ENCODE measurements at places on chromosomes 7 and 10.

- no peak for DNase-seq
Measured at GRCh38 chr10:55400075-55400849, 599.2 kb upstream of the PCDH15 start.

GRCh38 chr10:132359305-132360040 is 27.5 kb downstream of the LRRC27 start:
- no peak for DNase-seq

- DNase-seq = no peak
Measured at GRCh38 chr7:128233471-128233870, 7.6 kb upstream of the LEP start.

GRCh38 chr7:117610396-117610795 is 130.6 kb downstream of the CFTR start:
- DNase-seq = no peak

GRCh38 chr10:130022086-130022485 is 58.0 kb upstream of the EBF3 start:
- DNase-seq = no peak

GRCh38 chr7:157637216-157637949 is 300.6 kb downstream of the DNAJB6 start:
- no peak for DNase-seq

GRCh38 chr10:52950578-52950977 is 178.0 kb upstream of the MBL2 start:
- no peak for DNase-seq

DNA sequence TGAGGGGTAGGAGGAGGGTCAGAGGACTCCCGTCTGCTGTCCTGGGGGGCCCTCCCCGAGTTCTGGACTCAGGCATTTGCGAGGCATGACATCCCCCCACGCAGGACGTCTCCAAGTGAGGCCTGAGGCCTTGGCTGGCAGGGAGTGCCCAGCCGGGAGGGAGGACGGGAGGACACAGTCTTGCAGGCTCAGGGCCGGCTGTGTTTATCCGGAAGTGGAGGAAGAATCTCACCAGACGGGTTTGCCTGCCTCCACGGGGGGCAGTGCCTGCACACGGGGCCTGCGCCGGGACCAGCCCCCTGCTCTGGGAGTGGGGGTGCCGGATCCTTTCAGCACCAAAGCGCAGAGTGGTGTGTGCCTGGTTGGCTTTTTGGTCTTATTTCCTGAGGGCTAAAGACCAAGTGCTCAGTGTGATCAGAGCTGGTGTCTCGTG is 10.9 kb downstream of the PWWP2B start:
- DNase-seq = peak; percentile 32

DNA sequence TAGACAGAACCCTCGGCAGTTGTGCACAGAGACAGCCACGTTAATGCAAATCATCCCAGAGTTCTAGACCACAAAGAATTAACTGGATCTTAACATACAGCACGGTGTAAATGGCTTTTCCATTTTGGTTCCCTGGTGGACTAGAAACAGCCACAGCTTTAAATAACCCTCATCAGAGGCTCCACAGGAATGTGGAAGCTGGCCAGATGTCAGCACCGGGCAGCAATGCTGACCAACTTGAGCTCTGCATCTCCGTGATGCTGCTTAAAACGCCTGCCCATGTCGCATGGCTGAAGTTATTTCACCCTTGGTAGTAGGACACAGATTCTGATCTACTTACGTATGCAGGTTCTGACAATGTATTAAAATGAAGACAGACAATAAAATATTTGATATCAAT is 24.5 kb downstream of the RSU1 start:
- peak; percentile 79 for DNase-seq

DNA sequence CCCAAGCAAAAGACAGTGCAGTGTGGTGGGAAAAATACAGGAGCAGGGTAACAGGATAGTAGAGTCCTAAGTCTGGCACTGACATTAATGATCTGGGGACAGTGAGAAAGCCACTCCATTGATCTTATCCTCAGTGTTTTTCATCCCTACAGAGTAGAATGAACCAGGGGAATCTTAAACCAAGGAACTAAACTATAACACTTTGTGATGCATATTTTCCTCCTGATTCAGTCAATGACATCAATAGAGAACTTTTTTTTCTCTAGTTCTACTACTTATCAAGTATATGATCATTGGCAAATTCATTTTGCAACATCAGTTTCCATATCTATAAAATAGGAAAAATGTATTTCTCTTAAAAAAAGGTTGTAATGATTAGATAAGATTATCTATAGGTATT is 151.1 kb downstream of the TMEM26 start:
- no peak for DNase-seq

GRCh38 chr7:155931396-155932085 is 119.3 kb upstream of the SHH start:
- no peak for DNase-seq

- no peak for DNase-seq
Measured at GRCh38 chr10:70744617-70745143, 40.5 kb downstream of the TBATA start.

GRCh38 chr10:50360077-50360850 is 108.9 kb upstream of the ASAH2 start:
- DNase-seq = no peak

DNA sequence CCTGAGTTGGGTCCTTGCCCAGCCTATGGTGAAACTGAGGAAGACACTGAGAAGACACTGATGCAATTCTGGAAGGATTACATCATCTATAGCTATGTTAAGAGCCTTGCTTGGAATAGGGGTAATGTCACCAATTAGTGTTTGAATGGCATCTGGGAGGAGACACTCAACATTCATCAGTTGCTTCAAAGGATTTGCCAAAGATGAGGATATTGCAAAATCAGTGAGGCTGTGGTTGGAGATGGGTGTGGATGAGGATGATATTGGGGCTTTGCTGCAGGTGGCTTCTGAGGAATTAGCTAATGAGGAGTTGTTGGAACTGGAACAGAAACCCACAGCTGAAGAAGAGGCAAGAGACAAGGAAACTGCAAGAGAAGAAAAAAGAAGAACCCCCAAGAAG is 146.7 kb upstream of the SP4 start:
- no peak for DNase-seq

- no peak for DNase-seq
Measured at GRCh38 chr7:12601302-12601869, 30.9 kb downstream of the SCIN start.

- no peak for DNase-seq
Measured at GRCh38 chr10:1638889-1639419, 98.4 kb downstream of the ADARB2 start.

DNA sequence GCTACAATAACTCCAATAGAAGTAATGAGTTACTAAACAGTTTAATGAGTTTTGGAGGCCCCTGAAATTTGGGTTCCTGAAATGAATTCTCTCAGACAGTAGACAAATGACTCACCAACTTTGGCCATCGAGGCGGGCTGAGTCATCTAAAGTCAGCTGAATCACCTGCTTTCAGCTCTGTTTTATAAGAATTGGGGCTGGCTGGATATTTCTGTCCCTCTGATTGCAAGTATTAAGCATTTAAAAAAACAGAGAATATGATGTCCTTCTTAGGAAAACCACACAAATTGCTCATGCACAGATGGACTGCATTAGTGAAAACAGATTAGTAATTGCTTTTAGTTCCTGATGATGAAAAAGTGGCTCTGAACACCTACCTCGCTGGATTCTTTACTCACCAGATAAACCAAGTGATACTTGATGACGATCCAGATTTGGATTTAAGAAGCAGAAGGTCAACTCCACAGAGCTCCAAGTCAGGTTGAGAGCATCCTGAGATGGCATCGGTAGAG is 59.1 kb downstream of the ZNF365 start:
- peak; percentile 97 for DNase-seq

DNA sequence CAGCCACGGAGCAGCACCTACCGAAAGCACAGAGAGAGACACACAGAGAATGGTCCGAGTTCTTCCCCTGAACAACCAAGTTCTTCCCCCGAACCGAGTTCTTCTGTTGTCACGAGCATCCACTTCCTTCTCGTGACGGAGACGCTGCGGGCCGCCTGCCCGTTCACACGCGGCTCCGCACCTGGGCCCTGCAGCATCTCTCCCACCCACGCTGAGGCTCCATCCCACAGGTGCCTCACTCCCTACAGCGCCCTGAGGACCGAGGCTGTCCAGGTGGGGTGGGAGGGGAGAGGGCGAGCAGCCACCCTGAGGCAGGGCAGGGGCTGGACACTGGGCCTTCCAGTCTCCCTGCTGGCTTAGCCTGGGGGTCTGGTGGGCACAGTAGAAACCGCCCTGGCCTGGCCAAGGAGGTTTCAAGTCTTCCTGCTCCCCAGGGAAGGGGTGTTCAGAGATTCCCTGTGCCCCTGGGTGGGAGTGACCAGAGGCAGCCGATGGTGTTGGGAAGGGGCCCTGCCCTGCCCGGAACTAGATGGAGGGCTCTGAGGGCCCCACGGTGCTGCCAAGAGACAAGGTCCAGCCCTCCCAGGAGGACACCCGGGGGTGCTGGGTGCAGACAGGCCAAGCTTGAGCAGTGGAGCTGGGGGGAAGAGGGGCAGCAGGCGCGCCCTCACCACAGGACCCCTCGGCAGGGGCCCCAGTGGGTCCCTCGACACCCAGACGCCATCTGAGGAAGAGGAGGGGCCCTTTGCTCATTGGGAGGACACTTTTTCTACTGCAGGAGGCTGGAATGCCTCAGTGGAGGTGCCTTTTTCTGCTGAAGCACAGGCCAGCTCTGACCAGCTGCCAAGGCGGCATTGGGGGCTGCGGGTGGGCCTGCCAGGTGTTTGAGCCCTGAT is 5.2 kb upstream of the NKX6-2 start:
- DNase-seq = no peak

DNA sequence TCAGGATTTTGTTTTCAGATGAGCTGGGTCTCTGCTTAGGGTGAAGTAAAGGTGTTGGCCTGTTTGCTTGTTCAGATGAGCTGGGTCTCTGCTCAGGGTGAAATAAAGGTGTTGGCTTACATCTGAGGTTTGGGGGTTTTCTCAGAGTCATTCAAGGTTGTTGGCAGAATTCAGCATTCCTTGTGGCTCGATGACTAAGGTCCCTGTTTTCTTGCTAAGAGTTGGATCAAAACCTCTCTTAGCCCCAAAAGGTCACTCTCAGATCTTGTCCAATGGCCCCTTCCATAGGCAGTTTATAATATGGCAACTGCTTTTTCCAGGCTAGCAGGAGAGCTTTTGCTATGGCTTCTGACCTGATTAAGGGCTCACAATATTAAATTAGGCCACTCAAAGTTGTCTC is 106.6 kb downstream of the ADAM22 start:
- DNase-seq = peak; percentile 64

DNA sequence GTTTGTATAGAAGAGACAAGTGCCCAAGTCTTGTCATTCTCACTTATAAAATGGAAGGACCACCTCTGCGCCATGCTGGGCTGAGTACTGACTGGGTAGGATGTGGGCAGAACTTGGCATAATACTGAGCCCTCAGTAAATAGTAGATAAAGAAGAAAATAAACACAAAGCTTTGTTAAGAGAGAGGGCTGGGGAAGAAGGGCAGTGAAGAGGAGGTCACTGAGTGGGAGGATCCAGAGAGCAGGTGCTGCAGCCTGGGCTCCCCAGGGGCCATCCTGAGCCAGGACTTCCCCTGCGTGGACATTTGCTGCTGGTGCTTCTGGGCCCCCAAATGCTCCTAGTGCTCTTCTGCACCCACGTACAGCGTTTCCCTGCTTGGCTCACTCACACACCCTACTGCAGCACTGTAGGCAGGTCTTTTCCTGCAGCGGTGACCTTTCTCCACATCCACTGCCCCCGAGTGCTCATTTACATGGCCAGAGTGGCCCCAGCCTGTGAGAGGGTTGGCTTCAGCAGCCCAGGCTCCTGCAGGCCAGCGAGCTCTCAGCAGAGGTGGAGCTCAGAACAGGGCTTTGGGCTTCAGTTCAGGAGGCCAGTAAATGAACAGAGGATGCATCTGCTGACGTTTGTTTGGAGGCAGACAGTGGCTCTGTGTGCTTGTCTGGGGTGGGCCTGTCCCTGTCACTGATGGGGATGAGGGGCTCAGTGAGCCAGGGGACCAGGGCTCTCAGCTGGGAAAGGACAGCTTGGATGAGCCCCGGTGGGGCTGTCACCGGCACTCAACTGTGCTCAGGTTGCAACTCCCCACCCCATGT is 164.6 kb downstream of the ADARB2 start:
- DNase-seq = no peak

DNA sequence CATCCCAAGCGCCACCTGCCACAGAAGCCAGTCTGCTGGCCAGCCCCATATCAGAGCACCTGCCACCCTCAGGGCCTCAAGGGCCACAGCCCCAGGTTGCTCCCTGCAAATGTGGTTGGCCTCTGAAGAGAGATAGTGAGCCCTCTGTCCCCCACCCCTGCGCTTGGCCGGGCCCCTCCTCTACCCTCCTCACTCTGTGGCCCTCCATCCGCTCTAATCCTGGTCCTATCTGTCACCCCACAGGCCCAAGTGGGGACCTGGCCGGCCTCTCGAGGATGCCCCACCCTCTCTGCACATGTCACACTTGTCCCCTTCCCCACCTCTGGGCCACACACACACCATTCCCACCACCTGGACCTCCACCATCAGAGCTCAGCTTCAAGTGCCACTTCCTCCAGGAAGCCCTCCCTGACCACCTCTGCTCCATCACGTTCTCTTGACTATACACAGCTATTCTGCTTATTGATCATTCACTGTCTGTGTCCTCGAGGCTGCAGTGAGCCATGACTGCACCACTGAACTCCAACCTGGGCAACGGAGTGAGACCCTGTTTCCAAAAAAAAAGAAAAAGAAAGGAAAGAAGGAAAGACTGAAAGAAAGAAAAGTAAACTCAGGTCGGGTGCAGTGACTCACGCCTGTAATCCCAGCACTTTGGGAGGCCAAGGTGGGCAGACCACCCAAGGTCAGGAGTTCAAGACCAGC is 42.4 kb downstream of the TNRC18 start:
- DNase-seq = no peak

DNA sequence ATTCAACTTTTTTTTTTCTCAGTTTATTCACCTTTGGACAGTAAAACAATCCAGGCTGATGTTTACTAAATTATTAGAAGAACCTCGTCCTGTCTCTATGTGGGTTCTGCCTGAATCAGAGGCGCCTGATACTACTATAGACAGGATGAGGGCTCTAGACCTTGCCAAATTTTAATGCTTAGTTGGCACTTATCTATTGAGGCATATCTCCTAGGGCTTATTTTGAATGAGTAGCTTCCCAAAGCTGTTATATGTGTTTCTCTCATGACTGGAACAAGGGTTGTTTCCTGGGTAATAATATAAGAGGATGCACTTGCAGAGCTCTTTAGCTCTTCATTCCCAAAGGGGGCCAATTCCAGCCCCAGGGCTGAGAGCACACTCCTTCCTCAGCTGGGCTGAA is 23.6 kb downstream of the HECW1 start:
- DNase-seq = no peak

DNA sequence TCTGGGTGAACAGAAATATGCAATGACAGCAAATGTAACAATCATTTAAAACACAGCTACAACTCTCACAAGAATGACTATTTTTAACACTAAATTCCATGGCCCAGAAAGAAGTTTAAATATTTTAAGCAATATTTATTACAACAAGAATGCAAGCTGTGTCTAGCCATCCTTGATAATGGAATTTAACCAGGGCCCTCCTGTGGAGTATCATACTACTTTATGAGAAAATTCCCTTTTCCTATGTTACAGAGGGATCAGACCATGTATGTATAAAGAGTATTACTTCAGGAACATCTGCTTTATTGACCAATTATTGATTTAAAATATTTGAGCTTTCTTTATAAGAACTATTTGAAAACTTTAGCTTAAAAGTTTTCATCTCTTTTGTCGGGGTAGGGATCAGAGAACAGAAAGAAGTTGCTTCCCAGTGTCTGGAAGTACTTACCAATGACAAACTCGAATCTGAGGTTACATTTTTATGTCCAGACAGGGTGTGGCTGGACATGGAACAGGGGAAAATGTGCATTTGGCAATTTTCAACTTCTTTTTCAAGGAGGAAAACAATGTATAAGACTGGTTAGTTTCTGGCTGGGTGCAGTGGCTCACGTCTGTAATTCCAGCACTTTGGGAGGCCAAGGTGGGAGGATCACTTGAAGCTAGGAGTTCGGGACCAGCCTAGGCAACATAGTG is 48.3 kb upstream of the NRBF2 start:
- no peak for DNase-seq

Measured in astrocyte of the spinal cord (primary cell).